ENCODE measurements at places on chromosomes 11 and 22.

GRCh38 chr11:46456269-46457001 is 64.9 kb upstream of the CHRM4 start:
- DNase-seq, result peak; percentile 86

GRCh38 chr11:70467201-70468085 is 69.1 kb downstream of the CTTN start:
- DNase-seq, result peak; percentile 85

GRCh38 chr11:35281169-35281688 is 138.1 kb downstream of the SLC1A2 start:
- DNase-seq, result no peak

DNA sequence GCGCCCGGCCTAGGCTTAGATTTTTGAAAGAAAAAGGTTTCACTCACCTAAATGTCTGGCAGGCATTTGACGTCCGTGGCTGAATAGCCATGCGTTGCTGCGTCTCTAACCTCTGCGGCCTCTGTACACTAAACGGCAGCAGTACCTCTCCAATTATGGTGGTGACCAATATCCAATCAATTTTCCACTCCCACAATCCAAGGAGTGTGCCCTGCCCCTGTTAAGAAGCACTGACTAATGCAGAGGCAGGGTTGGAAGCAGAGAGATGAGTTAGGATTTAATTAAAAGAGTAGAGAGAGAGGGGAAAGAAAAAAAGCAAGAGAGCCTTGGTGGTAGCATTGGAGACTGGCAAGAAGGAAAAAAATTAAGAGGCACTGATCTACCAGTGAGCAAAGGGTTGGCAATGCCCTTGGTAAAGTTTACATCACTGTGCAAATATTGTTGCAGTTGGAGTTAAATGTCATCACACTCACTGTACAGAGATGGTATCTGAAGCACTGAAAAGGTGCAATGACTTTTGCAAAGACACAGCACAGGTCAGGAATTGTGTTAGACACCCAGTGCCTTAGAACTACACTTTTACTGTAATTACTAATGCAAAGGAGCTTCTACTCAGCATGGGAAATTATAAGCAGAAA is 526.7 kb downstream of the NTM start:
- no peak for DNase-seq

- DNase-seq, result peak; percentile 62
Measured at GRCh38 chr22:44697423-44698141, 4.4 kb upstream of the PRR5 start.

- DNase-seq, result peak; percentile 61
Measured at GRCh38 chr22:38570779-38571364, 889 bp upstream of the DMC1 start.

GRCh38 chr11:35323076-35323868 is 96.1 kb downstream of the SLC1A2 start:
- DNase-seq, result no peak

- DNase-seq, result no peak
Measured at GRCh38 chr11:110435780-110436717, 6.3 kb downstream of the FDX1 start.

- DNase-seq, result no peak
Measured at GRCh38 chr11:113663567-113663966, 42.5 kb downstream of the TMPRSS5 start.

- no peak for DNase-seq
Measured at GRCh38 chr11:124891373-124891861, 6.2 kb downstream of the ROBO4 start.

DNA sequence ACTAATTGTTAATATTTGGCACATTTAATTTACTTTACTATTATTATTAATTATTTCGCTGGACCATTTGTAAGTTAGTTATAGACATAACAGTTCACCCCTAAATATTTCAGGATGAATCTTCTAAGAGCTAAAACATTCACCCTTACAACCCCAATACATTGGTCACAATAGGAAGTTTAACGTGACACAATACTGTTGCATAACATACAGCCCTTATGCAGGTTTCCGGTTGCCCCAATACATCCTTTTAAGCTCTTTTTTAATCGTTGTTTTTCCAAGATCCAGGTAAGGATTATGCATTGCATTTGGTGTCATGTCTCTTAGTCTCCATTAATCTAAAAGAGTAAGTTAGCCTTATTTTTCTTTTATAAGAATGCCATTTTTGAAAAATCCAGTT is 71.2 kb downstream of the HSD17B12 start:
- no peak for DNase-seq

DNA sequence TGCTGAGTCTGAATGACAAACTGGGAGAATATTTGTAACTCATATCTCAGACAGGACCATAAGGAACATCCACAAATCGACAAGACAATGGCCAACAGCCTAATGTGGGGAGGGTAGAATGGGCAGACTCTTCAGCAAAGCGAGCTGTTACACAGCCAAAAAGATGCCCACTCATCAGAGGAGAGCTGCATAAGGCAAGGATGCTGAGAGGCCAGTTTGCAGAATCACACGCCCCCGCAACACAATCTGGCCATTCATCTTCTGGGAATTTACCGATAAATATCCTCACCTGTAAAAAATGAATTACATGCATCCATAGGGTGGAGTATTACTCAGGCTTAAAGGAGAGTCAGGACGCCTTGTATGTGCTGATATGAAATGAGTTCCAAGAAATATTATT is 57.5 kb upstream of the SLC22A12 start:
- DNase-seq, result no peak

DNA sequence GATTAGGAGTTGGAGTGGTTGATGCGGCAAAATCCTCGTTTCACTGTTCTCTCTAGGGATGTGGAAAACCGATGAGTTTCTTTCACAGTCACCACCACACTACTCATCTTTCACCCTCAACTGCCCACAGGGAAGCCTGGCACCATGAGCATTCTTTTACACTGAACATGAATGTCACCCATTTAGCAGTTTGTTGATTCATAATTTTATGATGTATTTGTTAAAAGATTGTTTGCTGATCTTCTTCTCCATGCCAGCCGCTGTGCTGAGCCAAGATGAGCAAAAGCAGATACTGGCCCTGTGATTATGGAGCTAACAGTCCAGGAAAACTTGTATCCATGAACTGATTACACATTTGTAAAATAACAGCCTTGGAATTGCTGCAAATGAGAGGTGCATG is 3.9 kb upstream of the SCGB1D2 start:
- no peak for DNase-seq

GRCh38 chr11:124463324-124463723 is 17.8 kb upstream of the OR8B8 start:
- DNase-seq, result no peak

DNA sequence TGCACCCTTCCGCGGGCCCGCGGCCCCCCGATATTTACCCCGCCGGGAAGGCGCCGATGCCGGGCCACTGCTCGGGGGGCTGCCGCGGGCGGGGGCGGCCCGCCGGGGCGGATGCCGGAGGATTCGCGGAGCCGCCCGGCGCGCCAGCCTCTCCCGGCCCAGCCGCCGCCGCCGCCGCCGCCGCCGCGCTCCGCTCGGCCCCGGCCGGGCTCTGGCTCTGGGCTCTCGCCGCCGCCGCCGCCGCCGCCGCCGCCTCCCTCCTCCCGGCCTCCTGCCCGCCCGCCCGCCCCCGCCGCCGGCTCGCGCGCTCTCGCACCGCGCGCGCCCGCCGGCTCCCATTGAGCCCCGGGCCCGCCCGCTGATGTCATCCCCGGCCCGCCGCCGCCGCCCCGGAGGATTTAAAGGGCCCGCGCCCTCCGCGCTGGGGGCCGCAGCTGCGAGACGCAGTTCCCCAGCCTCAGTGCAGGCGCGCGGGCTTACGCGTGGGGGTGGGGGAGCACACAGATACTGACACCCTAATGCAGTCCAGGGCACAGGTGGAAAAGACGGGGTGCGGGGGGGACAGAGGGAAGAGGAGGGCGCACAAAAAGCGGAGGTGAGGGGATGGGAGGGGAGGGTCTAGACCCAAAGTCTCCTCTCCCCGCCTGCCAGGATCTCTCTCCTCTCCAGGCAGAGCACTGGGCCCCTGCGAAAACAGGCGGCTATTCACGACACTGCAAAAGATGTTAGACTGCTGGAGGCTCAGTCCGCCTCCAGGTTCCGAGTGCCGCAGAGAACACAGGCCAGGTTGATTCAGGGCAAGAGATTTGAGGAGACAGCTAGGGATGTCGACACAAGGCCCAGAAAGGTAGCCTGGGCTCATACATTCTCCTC is at the start of gene CSNK1E:
Gene CSNK1E (minus strand): TSS at position 312 of the 873 bp plus-strand sequence. CDS start 3,276 bp downstream, outside the sequence.
- DNase-seq, result peak; percentile 87

DNA sequence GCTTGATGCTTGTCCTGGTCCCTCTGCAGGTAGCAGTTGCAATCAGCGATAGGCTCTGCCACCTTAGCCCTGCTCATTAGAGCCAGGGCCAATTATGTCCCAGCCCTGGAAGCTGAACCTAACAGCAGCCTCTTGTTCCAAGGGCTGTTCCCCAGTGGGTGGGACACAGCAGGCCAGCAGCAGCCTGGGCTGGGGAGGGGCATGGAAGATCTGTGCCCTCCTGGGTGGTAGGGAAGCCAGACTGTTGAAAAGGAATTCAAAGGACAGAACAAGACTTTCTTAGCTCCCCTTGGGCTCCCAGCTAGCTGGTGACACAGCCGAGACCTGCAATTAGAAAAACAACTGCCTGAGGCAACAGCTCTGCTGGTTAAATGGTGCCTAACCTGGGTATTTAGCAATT is 17.4 kb downstream of the DRD2 start:
- DNase-seq, result no peak

DNA sequence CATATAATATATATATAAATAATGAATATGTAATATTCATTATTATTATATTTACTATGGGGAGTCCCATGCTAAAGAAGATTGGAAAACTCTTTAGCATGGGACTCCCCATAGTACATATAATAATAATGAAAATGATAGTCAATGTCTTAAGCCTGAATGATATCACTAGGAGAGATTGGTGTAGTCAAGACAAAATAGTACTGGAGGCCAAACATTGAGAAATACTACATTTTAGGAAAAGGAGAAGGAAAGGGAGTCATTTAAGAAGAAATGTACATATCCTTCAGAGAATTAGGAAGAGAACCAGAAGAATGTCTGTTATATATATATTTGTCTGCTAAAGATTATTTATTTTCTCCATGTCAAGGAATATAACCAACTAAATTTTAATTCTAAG is 5.0 kb upstream of the VWA5A start:
- DNase-seq, result no peak

- DNase-seq, result no peak
Measured at GRCh38 chr11:96234866-96235441, 108.0 kb downstream of the MAML2 start.

DNA sequence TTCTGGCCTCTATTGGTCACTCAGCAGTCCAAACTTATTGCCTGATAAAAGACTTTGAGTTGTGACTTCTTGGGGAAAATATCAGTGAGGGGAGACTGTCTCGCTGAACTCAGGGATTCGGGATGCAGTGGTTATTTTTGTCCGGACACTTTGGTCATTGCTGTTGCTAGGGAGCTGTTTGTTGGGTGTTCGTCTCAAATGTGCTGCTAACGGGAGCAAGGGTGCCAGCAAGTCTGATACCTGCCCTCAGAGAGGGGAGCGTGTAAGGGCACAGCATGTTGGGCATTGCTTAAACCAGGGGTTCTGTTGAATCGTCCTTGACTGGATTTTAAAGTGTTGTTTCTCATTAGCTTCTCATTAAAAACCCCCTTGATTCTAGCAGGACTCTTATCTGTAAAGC is 49.2 kb upstream of the SLC25A18 start:
- DNase-seq, result no peak

GRCh38 chr11:85316967-85317366 is 310.2 kb downstream of the DLG2 start:
- no peak for DNase-seq

- no peak for DNase-seq
Measured at GRCh38 chr11:67365736-67366444, 7.5 kb downstream of the CLCF1 start.

GRCh38 chr22:28582806-28583205 is 96.8 kb downstream of the TTC28 start:
- peak; percentile 50 for DNase-seq

GRCh38 chr11:64608046-64608445 is 17.0 kb downstream of the SLC22A12 start:
- no peak for DNase-seq

GRCh38 chr11:8809939-8810539 is 101.0 kb upstream of the AKIP1 start:
- DNase-seq, result no peak

GRCh38 chr11:75350743-75351540 is 519 bp downstream of the ARRB1 start:
- peak; percentile 55 for DNase-seq

- no peak for DNase-seq
Measured at GRCh38 chr11:34957206-34957605, 40.8 kb downstream of the PDHX start.

DNA sequence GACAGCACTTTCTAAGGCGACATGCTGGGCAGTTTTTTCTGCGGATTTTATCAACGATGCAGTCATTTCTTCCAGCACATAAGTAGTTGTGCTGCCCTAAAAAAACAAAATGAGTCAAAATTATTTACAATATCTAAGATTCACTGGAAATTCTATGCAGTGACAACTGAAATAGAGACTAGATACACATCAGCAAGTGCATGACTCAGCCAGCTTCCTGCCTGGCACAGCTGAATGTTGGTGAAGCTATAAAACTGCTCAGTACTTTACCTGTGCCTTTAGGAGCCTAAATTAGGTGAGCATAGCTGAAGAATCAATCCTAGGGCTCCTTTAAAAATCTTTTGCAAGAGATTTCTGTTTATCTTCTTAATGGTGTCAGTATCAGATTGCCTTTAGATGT is 37.8 kb downstream of the PGR start:
- peak; percentile 36 for DNase-seq

GRCh38 chr11:10927538-10927937 is 69.7 kb upstream of the ZBED5 start:
- DNase-seq, result no peak

- no peak for DNase-seq
Measured at GRCh38 chr11:29809121-29809520, 207.7 kb downstream of the KCNA4 start.

DNA sequence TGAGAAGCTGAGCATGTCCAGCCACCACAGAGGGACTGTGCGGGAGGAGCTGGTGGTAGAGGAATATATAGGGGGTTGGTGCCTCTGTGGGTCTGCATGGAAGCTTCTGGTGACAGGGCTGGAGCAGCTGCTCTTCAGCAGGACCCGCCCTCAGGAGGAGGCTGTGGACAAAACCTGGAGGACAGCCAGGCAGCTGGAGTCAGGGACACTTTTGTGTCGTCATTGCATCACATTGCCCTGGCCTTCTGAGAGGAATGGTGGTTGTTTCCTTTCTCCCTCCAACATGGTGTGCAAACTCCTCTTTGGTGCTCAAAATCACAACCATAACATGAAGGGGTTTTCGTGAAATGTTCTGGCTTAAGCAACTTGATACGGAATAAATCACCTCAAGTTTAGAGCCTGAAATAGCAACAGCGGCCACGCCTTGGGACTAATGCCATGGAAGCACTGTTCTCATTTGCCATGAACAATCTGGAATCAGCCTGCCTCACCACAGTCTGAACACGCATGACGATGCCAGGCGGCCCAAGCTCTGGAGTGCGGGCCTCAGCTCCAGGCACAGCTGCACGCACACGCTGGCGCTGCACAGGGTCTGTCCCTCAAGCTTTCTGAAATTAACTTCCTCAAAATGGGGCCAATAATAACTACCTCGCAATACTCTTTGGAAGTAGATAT is 17.1 kb upstream of the CSRP3 start:
- DNase-seq, result no peak

- DNase-seq, result no peak
Measured at GRCh38 chr11:105045676-105046296, 651 bp upstream of the CARD16 start.

All from head of caudate nucleus (tissue), 42 donors.